Omental fat pad (tissue), 4 donors: ENCODE measurements at places on chromosomes 2 and 18.

DNA sequence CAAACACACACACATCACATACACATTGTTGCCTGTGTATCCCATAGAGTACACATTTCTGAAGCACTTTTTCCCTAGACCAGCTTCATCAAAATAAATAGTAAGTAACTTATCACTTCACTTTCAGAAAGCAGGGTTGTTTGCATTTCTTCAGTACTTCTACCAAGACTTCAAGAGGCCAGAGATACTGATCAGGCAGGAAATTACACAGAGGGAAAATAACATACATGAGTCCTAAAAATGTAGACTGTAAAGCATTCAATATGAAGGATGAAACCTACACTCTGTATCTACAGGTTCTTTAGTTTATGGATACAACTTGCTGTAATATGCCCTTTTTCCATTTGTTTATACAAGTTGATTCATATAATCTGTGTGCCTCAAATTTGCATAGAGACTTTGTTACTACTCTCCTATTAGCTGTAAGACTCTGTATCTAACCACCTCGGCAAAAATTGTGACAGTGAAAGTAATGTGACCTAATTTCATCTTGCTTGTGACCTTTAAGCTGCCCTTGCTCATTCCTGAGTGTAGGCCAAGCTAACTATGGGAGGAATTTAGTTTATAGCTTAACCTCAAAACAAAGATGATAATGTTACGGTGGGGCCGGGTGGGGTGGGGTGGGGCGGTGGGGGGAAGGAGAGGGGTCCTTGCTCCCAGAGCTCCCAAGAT is 228.9 kb upstream of the SPOPL start:
- DNase-seq, result no peak

- DNase-seq, result no peak
These were observed 53.3 kb upstream of the B3GNT7 start for GRCh38 chr2:231342061-231342711.

DNA sequence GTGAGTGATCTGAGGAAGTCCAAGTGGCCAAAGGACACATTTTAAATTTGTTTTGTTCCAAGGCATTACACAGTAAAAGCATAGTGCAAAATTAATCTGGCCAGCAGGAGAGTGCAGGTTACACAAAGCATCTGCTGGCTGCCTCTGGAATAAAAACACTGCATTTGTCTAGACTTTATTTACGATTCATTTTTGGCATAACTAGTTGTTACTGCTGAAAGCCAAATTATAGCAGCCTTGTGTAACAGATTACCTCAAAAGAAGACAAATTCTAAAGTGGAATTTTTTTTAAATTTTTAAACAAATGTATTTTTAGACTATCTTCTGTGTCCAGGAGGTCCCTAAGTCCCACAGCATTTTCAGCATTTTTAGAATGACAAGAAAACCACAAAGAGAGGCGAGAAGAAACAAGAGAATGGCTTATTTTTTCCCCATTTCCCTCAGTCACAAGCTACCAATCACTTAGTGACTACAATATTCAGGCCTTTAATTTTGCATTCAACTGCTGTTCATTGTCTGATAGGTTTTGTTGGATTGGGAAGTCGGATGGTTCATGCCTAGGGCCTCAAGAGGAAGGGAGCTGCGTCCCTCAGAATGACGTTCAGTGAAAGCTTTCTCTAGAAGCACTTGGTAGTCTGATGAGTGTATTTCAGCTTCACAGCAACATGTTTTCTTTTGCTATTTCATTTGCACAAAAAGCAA is 46.0 kb downstream of the TMEFF2 start:
- no peak for DNase-seq

DNA sequence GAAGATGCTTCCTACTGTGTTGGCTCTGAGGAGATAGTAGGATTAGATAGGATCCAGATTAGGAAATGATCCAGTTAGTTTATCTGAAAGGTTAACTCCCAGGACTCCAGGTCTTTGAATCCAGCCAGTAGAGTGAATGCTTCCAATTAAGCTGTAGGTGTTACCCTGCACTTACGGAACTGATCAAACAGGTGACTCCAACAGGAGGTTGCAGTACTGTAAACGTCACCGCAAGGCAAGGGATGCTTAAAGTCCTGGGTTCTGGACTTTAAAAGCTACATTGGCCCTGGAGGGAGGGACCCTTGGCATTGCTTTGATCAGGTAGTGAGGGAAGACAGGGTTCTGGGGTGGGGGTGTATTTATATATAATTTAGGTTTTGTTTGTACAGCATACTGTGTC is 5.6 kb downstream of the LGALSL start:
- no peak for DNase-seq
